ENCODE measurements at places on chromosomes 12 and 14.
A peak's percentile ranks its signal among the peaks of the same experiment; 100 is the strongest.

GRCh38 chr12:13196130-13196921 is at the start of gene EMP1:
EMP1 (plus strand) TSS chr12:13196726; CDS start chr12:13211511, 14,785 bp downstream.
- DNase-seq = no peak

DNA sequence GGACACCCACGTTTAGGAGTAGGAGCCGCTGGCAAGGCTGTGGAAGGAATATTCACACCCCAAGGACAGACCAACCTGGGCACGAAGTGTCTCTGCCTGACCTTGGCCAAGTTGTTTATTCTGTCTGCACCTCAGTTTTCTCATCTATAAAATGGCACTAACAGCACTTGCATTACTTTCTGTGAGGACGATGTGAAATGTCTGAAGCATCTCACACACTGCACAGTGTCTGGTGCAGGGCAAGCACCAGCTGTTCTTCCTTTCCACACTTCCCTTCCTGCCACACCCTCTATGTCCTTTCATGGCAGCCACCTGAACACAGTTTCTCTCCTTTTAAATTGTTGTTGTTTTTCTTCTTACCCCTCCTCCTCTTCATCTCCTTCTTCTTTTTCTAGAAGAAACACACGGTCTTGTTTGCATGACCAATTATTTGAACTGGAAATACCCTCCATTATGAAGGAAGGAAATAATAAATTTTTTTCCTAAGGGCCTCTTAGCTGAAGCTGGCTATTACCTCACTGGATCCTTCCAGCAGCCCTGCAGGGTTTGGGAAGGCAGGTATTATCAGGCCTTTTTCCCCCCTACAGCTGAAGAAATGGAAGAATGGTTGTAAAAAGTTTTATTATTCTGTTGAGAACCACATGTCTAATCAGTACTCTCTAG is 42.9 kb upstream of the ATP23 start:
- DNase-seq = no peak

GRCh38 chr12:63844391-63845341 is at the start of gene SRGAP1:
SRGAP1 (plus strand) TSS chr12:63844700; CDS start chr12:63844817, 117 bp downstream.
- no peak for DNase-seq

DNA sequence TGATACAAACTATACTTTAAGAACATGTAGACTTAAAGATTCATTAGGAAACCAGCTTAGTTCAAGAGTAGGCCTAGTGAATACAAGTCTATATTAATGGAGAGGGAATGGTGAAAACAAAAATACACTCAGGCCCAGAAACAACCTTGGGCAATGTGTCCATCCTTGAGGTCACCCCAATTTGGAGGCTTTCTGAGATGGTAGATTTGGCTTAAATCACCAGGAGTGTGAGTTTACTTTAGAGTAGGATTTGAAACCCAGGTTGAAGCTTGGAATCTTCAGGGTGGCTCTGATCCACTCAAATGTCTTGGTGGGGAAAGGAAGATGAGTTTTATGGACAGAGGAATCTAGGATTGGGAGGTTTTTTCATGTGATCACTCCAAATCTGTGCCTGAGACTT is 10.5 kb downstream of the LDHB start:
- DNase-seq = no peak

DNA sequence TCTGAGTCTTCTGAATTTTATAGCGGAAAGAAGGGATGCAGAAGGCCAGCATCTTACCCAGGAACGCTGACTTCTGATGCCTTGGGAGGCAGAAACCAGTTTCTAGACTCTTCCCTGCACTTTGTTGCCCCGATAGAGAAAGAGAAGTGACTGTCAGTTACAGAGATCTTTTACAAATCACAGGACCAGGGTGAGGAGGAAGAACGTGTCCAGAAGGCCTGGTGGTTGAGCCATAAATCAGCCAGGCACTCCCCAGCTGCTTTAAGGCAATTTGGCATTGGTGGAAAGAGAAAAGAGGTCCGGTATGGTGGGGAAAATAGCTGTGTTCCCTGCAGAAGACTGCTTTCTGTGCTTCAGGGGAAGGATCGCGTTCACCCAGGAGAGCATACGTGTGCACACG is 88.7 kb upstream of the KCNA1 start:
- no peak for DNase-seq

GRCh38 chr14:51533160-51533559 is 118.5 kb upstream of the FRMD6 start:
- no peak for DNase-seq

DNA sequence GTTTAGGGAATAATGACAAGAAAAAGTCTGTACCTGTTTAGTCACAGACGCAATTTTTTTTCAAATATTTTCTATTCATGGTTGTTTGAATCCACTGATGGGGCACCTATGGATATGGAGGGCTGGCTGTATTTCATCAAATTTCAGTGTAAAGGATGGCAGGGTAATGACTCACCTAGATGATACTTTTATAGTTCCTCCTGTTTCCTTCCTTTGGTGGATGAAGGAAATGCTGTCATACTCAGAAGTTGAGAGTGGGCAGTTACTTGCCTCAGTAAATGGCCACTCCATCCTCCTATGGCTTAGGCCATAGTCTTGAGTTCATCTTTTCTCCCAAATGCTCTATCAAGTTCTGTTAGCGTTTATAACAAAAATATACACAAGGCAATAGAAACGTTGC is 18.9 kb upstream of the C12orf71 start:
- DNase-seq = no peak

DNA sequence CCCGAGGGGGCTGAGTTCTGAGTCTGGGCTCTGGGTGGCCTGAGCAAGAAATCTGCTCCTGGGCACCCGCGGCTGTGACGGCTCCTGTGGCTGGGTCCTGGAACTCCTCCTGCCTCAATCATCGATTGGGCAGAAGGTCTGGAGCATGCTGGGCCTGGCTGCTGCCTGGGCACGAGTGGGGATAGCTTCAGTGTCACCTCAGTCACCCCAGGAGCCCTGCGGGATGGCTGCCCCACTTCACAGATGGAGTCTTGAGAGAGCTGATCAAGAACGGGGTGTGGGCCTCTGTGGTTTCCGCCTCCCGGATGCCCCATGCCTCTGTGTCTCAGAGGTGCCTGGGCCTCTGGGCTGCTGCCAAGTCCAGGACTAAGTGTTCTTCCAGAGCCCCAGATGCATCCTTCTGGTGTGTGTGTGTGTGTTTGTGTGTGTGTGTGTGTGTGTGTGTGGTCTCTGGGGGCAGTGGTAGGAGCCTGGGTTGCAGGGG is 185.6 kb upstream of the C14orf180 start:
- peak; percentile 14 for DNase-seq

GRCh38 chr12:56258068-56258819 is at the start of gene ANKRD52:
ANKRD52 (minus strand) TSS chr12:56258384; CDS start chr12:56258269, 115 bp downstream.
- no peak for DNase-seq

GRCh38 chr12:103571286-103571685 is 15.8 kb upstream of the STAB2 start:
- DNase-seq = no peak

DNA sequence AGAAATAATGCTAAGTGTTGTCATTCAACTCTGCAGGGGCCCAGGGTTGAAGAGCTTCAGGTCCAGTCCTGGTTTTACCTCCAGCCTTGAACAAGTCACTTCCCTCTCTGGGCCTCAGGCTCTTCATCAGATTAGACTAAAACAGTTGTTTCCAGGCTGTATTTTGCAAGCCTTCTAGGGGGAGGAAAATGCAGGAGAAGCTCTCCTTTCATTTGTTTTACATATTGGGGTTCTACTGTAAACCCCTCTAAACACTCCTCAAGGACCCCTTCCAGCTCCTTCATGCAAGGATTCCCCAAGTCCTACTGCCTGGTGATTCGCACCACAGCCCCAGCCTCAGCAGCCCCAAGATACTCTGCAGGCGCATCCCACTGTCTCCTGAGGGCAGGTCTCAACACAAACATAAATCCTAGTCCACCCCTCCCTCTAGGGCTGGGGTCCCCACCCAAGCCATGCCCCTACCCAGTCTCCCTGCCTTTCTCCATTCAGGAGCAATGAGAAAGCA is 2.7 kb downstream of the SDR9C7 start:
- peak; percentile 5 for DNase-seq

DNA sequence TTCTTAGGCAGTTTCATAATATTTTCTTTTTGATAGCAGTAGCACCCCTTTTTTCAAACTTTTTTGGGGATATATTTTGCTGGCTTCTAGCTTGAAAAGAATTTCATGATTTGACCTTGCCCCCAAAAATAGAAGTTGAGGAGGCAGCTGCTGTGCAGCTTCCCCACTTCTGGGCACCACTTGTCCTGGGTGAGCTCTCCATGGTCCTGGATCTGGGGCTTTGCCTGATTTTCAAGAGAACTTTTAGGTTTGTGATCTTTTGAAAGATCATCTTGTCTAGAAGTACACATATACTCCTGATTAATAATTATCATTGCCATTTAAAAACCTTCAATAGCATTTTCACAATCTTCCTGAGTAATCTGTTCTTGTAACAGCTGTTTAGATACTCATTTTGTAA is 271.6 kb downstream of the NPAS3 start:
- no peak for DNase-seq
